ENCODE measurements at places on chromosomes 7 and 10. TPM values are rescaled to one million over a fixed set of nuclear protein-coding genes. Genes with fewer than 3 reads are reported as not detected.

The ZNF438 gene
- 21.3 TPM for polyA plus RNA-seq

- no peak for DNase-seq
Observed at GRCh38 chr7:138125119-138125518, 48.9 kb downstream of the AKR1D1 start.

The MMD2 gene
- 0.01 TPM for polyA plus RNA-seq

DNA sequence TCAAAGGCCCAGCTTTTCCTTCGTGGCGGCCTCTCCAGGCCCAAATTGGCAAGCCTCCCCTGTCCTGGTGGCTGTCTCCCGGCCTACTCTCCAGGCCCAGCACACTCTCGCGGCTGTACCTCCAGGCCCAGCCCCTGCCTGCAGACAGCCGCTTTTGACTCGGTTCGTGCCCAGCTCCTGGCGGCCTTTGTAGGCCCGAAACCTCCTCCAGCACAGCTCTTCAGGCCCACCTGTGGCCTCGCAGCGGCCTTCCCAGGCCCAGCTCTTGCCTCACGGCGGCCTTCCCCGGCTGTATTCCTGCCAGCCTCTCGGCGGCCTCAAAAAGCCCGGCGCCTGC is 18.2 kb upstream of the TMEM248 start:
- no peak for DNase-seq

DNA sequence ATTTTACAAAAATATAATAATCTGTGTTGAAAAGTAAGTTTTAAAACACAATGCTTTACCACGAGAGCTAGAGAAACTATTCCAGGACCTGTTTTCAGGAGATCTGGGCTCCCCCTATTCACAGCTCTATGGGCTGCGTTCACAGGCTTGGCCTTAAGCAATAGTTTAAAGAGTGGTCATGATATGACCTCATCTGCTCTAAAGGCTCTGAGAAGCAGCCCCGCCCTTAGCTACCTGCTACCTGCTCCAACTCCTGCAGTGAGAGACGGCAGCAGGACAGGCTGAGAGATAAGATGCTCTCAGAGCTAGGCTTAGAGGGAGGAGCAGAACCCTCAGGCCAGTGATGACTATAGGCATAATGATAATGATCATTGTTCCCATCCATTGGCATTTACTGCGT is 12.6 kb downstream of the ALOX5 start:
- DNase-seq: no peak

The WEE2 gene
- not detected for polyA plus RNA-seq

The PSMA2 gene
- polyA plus RNA-seq: 203 TPM

Data from psoas muscle (tissue), 8 donors.